ENCODE measurements at places on chromosomes 1 and 21. TPM values are rescaled to one million over a fixed set of nuclear protein-coding genes. Genes with fewer than 3 reads are reported as not detected.

SLC44A5 gene
- total RNA-seq: 9.7 TPM

ILDR2 gene
- 30.3 TPM for total RNA-seq

LORICRIN gene
- total RNA-seq: not detected

GRCh38 chr21:38236232-38236631, 20.6 kb upstream of the KCNJ15 start:
- DNase-seq: no peak

- DNase-seq: no peak
Observed at GRCh38 chr1:117592155-117592554, 13.7 kb upstream of the TENT5C start.

GRCh38 chr1:29333008-29333407, 96.7 kb downstream of the PTPRU start:
- no peak for DNase-seq

GRCh38 chr1:228992044-228992443, 256.8 kb downstream of the RHOU start:
- no peak for DNase-seq
